ENCODE measurements at places on chromosomes 5 and 9.

DNA sequence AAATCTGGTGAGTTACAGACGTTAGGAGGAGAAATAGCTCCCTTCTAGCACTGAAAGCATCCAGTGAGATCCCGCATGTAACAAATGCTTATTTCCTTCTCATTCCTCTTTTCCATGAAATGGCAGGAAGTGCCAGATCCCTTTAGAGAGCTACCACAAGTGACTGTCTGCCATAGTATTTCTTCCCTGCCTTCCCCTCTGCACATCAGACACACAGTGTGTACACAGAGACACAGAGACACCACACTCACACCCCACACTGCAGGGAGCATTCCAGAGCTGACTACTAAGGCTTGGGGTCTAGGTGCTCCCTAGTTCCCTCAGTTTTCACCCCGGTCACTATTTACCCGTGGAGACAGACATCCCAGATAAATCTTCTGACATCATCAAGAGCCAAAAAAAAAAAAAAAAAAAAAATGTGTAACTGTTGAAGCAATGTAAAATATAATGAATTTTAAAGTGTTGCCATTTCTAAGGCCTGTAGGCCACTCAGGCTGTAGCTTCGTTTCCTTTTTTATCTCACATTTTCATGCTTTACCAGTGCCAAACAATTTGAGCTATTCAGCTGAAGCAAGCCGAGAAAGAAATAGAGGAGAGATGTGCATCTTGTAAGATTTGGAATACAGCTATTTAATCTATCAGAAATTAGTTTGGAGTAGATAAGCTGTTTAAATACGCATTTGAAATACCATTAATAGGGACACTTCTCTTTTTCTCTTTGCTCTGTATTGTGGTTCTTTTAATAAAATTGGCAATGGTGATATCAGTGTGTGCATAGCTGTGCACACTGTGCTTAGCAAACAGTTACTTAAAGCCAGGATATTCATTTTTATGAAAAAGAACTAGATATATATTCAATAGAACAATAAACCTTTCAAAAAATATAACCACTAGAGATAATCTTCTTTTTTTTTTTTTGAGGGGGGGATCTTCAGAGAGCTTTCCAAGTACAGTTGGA is 405.5 kb downstream of the PDE4D start:
- no peak for DNase-seq

- DNase-seq = no peak
Observed at GRCh38 chr9:127131871-127132270, 9.4 kb upstream of the ANGPTL2 start.

GRCh38 chr5:141657937-141658545 is 6.8 kb upstream of the FCHSD1 start:
- DNase-seq = no peak

- DNase-seq = no peak
Observed at GRCh38 chr9:103397868-103398600, 402.9 kb downstream of the CYLC2 start.

- no peak for DNase-seq
Observed at GRCh38 chr5:157269761-157270272, 3.9 kb downstream of the CYFIP2 start.

DNA sequence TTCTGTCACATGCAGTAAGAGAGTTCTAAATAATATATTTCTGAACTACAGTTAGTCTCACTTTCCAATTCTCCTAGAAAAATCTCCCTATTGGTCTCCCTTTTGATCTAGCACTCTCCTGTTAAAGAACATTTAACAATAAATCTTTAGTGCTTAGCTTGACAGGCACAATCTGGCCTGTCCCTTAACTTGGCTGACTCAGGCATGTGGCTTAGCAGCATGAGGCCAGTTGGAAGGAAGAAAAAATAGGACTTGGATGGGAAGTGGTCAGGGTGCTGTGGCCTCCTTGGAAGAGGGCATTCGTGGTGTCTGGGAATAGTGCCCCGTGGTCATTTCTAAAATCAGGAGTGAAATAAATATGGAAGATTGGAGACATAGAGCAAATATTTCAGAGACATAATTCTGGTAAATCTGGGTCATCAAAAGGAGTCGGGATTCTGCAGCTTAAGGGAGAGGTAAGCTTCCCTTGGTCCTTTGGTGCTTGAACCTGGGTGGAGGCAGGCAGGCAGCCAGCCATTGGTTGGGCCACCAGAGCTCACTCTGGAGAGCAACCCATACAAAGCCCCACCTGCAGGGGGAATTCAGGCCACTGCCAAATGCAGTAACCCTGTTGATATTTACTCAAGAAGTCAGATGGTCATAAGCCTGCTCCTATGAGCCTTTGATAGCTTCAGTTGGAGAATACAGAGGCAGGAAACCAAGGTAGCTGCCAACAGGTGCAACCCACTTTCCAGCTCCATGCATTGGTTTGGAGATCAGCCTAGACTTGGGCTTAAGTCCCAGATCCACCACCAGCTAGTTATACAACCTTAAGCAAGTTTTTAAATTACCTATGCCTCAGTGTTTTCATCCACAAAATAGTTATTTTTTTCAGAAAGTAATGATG is 28.8 kb upstream of the TLE4 start:
- no peak for DNase-seq

DNA sequence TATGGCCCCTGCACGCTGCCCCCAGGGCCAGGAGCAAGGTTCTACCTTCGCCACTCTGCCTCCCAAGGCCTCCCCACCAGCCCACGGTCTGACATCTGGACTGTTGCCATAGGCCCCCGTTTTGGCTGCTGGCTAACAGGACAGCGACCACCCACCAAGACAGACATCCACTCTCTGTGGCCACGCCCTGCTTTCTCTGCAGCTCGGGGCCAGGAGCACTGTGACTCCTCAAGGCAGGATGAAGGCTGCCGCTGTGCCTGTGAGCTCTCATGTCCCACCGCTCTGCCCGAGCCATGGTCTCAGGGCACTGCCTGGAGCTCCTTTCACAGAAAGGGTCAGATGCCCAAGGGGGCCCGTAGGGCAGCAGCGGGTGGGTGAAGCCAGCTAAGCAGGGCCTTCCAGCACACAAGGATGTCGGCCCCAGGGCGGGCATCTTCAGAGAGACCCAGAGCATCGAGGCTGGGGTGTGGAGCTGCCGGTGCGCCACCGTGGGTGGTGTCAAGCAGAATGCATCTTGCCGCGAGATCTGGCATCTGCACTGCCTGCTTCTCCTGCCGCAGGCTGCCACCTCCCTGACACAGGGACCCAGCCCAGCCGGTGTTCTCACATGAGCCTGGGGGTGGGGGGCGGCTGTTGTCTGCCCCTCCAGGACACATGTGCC is 92.2 kb upstream of the ADAMTS2 start:
- no peak for DNase-seq

DNA sequence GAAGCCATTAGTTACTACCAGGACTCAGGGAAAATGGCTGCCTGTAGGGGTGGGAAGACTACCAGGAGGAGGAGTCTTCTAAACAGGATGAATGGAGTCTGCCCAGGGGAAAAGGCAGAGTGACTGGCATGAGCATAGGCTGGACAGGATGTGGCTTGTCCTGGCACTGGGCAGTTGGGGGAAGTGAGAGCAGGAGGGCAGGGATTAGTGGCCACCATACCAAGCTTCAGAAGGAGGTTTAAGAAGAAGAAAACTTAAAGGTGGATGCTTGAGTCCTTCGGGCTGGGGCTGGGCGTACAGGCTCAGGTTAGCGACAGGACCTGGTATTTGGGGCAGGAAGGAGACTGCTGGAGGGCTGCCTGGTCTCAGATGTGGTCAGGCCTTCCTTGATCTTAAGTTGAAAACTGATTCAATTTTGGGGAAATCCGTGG is 5.0 kb upstream of the NSD1 start:
- DNase-seq = no peak

- no peak for DNase-seq
Observed at GRCh38 chr5:2754581-2755075, 3.2 kb upstream of the IRX2 start.
